CD14-positive monocyte (primary cell): ENCODE measurements at places on chromosomes 7 and 10. TPM values are rescaled to one million over a fixed set of nuclear protein-coding genes. Genes with fewer than 3 reads are reported as not detected.

DNA sequence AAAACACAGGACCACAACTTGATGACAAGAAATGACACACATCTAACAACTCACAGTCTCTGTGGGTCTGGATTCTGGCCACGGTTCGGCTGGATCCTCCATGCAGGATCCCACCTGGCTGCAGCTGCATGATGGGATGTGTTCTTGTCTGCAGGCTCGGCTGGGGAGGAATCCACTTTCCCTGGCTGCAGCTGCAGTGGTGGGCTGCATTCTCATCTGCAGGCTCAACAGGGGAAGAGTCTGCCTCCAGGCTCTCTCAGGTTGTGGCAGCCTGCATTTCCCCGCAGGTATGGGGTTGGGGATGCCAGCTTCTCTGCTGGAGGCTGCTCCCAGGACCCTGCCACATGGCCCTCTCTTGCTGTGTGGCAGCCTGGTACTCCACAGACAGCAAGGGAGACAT, 64.9 kb downstream of the MICALL2 start:
- DNase-seq = no peak

The FAM25C gene
- polyA plus RNA-seq = not detected in 2 replicates

The ACSL5 gene
- 16.5 and 27.5 TPM in 2 replicates for polyA plus RNA-seq

GRCh38 chr10:120456626-120457430, at the start of gene PLPP4:
Gene PLPP4, plus strand, starts transcription at chr10:120457227. Its CDS starts 79 bp downstream, at chr10:120457306.
- DNase-seq = no peak

The PRSS37 gene
- polyA plus RNA-seq = not detected in 2 replicates

DNA sequence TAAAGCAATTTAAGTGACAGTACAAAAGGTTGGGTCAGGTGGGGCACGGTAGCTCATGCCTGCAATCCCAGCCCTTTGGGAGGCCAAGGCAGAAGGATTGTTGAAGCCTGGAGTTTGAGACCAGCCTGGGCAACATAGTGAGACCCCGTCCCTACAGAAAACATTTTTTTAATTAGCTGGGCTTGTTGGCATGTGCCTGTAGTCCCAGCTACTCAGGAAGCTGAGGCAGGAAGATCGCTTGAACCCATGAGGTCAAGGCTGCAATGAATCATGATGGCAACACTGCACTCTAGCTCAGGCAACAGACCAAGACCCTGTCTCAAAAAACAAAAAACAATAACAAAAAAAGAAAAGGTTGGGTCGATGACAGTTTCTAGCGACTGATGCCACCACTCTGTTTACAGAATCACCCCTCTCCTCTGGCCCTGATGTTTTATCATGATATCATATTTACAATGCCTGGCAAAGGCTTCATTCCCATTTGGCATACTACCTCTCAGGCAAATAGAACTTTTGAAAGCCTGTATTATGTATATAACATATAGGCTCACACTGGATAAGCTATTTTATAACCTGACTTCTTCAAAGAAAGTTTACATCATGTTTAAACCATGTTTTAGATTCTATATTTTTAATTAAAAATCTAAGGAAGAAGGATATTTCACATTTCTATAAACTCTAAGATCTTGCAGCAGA, 558 bp upstream of the ABCC2 start:
- no peak for DNase-seq

GRCh38 chr10:12597788-12598765, 248.7 kb downstream of the CAMK1D start:
- no peak for DNase-seq
